Stimulated activated naive CD8-positive, alpha-beta T cell treated with anti-CD3 and anti-CD28 coated beads, Interleukin-15, amount 100 ng/mL, for 72 hours (primary cell): ENCODE measurements at places on chromosomes 13 and 19.
A peak's percentile ranks its signal among the peaks of the same experiment; 100 is the strongest.

- no peak for DNase-seq
Measured at GRCh38 chr13:35593651-35594050, 117.2 kb upstream of the MAB21L1 start.

- no peak for DNase-seq
Measured at GRCh38 chr13:110125613-110126272, 181.2 kb downstream of the COL4A1 start.

DNA sequence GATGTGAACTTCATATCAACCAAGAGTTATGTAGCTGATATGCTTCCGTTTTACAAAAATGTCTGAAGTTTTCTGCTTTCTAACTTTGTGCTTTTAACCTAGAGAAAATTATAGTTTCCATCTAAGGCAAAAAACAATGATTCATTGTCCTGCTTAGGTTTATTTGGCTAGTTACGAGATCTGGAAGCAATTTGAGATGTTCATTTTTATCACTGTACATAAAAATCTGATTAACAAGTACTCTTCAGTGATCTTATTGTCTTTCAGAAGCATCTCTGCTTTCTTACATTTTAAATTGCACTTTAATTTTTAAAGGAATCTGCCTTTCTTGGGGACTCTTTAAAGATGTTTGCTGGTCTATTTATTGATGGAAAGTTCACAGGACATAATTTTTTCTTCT is 188.1 kb downstream of the RFC3 start:
- no peak for DNase-seq

GRCh38 chr19:1873524-1874473 is 10.4 kb upstream of the KLF16 start:
- peak; percentile 9 for DNase-seq

DNA sequence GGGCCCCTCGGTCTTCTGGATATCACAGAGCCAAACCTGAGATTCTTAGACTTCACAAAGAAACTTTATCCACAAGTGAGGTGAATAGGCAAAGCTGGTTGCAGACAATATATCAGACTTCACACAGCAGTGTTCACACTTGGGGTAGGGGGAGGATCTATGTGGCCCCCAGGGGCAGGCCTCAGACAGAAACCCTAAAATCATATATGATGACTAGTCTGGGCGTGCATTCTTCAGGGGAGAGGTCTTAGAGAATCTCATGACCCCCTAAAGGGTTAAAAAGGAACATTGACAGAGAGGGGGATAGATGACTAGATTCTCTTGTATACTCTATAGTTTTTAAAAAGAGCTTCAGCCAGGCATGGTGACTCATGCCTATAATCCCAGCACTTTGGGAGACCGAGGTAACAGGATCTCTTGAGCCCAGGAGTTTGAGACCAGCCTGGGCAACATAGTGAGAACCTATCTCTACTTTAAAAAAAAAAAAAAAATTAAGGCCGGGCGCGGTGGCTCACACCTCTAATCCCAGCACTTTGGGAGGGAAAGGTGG is 2.8 kb downstream of the TYROBP start:
- no peak for DNase-seq

DNA sequence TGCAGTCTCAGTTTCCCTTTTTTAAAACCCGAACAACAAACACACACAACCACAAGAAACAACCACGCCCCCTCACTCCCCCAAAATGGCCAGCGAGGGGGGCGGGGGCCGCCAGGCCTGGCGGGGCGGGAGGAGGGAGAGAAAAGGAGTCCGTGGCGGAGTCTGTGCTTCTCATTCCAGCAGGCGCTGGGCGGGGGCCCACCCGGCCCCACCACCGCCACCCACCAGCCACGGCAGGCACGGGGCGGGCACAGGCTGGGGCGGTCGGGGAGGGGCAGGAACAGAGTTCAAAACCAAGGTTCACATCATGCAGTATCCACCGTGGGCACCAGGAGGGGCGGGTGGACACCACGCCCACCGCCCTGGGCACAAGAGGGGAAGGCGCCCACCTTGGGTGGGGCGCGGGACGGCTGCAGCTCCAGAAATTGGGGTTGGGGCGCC is 12.9 kb downstream of the DPF1 start:
- DNase-seq: no peak

- no peak for DNase-seq
Measured at GRCh38 chr19:5343848-5344247, 3.2 kb upstream of the PTPRS start.

DNA sequence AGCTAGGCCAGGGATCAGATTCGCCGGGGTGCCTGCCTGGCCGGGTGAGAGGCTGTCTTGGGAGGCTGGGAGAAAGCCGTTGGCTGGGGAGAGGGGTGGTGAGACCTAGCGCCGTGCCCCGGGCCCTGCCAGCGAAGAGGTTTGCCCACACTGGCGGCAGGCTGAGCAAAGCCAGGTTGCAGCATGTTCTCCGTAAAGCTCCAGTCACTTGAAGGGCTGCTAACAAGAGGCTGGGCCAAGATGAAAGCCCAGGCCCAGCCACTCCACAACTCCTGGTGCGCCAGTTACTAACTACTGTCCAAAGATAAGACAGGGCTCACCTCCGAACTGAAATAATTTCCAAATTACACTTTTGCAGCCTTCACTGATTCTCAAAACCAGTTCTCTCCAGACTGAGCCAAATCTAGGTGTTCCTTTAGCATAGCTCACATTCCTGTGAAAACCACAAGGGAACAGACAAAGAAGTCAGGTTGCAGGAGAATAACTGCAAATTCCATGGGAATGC is 16.3 kb downstream of the ELAVL1 start:
- DNase-seq: no peak

DNA sequence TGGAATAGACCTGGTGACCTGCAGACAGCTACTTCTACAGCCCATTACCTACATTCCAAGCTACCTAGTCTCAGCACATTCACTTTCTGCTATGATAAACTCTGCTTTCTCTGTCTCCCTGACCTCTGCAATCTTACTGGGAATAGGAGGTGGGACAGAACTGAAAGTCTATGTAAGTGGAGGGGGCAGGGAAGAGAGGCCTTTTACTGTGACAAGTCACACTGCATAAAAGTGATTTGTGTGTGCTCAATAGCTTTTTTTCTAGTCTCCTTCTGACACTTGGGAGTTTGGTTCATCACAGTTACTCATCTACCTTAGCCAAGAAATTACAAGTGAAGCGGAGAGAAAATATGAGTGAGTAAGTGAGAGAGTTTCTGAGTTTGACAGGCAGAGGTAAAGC is 322.4 kb downstream of the OLFM4 start:
- no peak for DNase-seq

GRCh38 chr13:25873242-25873612 is 178.6 kb downstream of the SHISA2 start:
- DNase-seq: no peak

DNA sequence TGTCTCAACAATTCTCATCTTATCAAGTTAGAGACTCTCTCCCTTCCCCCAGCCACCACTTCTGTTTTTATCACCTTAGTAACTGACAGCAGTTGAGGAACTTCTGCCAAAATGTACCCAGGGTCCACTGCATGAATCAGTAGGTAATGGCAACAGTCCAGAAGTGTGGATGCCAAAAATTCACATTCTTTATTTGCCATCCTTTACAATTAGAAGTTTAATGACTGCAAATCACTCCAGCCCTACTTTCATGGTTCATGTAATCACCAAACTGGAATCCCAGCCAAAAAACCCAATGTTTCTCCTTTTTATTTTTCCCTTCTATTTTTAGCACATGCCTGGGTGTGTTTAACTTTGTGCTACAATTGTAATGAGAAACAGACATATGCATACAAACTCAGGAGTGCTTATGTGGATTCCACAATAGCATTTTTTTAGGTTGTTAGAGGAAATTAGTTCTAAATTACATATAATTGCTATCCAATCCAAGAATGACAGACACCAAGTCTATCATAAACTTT is 243.5 kb downstream of the RGCC start:
- no peak for DNase-seq

GRCh38 chr19:45428384-45429231 is 4.9 kb upstream of the ERCC1 start:
- no peak for DNase-seq

- DNase-seq: peak; percentile 10
Measured at GRCh38 chr13:101127741-101128353, 288.5 kb downstream of the NALCN start.

DNA sequence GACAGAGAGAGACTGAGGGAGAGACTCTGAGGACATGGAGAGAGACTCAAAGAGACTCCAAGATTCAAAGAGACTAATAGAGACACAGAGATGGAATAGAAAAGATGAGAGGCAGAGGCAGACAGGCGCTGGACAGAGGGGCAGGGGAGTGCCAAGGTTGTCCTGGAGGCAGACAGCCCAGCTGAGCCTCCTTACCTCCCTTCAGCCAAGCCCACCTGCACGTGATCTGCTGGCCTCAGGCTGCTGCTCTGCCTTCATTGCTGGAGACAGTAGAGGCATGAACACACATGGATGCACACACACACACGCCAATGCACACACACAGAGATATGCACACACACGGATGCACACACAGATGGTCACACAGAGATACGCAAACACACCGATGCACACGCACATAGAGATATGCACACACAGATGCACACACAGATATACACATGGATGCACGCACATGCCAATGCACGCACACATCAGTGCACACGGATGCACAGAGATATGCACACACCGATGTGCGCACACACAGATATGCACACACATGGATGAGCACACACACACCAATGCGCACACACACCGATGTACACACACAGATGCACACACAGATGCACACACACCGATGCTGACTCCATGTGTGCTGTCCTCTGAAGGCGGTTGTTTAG is 3.3 kb upstream of the F10 start:
- no peak for DNase-seq

DNA sequence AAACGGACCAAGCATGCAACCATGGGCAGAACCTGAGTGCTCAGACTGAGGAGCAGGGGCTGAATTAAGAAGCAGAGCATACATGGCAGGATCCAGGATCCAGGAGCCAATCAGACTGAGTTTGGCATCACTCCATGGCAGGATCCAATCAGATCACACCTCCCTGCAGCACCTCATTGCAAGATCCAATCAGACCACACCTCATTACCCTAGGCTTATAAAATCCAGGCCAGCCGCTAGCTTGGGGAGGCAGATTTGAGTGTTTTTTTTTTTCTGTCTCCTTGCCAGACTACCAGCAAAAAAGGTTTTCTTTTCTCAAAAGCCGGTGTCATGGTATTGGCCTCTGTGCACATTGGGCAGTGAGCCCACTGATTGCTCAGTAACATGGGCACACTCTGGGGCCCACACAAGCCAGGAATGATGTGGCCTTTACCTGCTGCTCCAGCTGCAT is 127.9 kb upstream of the GJB6 start:
- DNase-seq: no peak

DNA sequence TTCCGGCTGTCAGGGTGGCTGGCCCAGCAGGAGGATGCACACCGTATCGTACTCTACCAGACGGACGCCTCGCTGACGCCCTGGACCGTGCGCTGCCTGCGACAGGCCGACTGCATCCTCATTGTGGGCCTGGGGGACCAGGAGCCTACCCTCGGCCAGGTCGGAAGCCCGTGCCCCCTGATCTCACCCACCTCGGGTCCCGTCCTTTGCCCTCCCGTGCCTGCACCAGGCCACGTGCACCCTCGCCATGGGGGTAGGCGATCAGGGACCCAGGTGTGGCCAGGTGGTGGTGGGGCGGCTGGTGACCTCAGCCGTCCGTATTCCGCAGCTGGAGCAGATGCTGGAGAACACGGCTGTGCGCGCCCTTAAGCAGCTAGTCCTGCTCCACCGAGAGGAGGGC is 19.0 kb downstream of the PNPLA6 start:
- DNase-seq: no peak

- no peak for DNase-seq
Measured at GRCh38 chr19:19849056-19849455, 16.6 kb upstream of the ZNF253 start.

DNA sequence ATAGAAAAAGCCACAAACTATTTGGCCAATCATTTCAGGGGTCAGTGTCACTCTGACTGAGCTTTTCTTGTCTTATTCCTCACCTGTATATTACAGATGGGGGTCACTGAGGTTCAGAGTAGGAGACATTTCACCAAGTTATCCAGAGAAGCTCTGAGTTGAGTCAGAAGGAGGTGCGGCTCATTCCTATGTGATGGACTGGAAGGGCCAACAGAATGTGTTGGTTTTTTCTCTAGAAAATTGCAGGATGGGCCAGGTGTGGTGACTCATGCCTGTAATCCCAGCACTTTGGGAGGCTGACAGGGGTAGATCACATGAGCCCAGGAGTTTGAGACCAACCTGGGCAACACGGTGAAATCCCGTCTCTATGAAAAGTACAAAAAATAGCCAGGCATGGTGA is 24.5 kb upstream of the ZNF83 start:
- DNase-seq: no peak

GRCh38 chr19:57052081-57052480 is 67.7 kb upstream of the USP29 start:
- DNase-seq: no peak

- no peak for DNase-seq
Measured at GRCh38 chr13:98984118-98984517, 6.3 kb upstream of the DOCK9 start.

GRCh38 chr19:13100031-13100588 is 2.5 kb downstream of the LYL1 start:
- DNase-seq: peak; percentile 82

- no peak for DNase-seq
Measured at GRCh38 chr13:28574617-28575142, 79.8 kb upstream of the FLT1 start.

- no peak for DNase-seq
Measured at GRCh38 chr13:89603187-89603586, 1744.3 kb upstream of the MIR17HG start.

DNA sequence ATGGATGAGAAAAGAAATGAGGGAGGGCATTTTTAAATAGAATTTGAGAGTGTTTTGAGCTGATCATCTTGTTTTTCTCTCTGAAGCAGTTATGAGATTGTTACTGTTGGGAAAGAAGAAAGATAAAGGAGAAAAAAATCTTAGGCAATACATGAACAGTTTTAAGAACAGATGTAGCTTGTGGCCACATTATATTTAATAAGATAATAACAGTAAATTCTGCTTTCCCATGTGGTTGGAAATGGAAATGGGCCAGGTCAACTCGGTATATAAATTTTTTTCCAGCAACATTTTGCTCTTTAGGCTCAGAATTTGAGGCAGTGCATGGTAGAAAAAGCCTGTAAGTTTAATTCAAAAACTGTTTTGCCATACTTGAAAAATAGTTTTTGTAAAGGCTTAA is 118.7 kb downstream of the POSTN start:
- DNase-seq: no peak
